Osteoblast (primary cell): ENCODE measurements at places on chromosomes 3 and 15. TPM values are rescaled to one million over a fixed set of nuclear protein-coding genes. Genes with fewer than 3 reads are reported as not detected.

Gene ZNF385D
- 2.5 and 2.9 TPM in 2 replicates for total RNA-seq

Gene CCDC54
- total RNA-seq = not detected in 2 replicates

Gene HES1
- 4.4 and 4.7 TPM in 2 replicates for total RNA-seq

Gene ZNF80
- total RNA-seq = not detected in 2 replicates

Gene TMEM158
- total RNA-seq = 4.7 and 9.0 TPM in 2 replicates

Gene PLXND1
- total RNA-seq = 126 and 134 TPM in 2 replicates

Gene FOXB1
- not detected in 2 replicates for total RNA-seq

Gene ARL6IP5
- 91.2 and 99.9 TPM in 2 replicates for total RNA-seq

Gene CYP8B1
- total RNA-seq = not detected in 2 replicates

Gene FBXO40
- not detected in 2 replicates for total RNA-seq

Gene SNX33
- total RNA-seq = 38.0 and 39.8 TPM in 2 replicates

Gene C3orf49
- total RNA-seq = not detected in 2 replicates

Gene NEK10
- total RNA-seq = 58.6 and 69.8 TPM in 2 replicates
